ENCODE measurements at places on chromosomes 7 and 10.
A peak's percentile ranks its signal among the peaks of the same experiment; 100 is the strongest.

- no peak for DNase-seq
These were observed 176.8 kb downstream of the COBL start for GRCh38 chr7:51139796-51140195.

GRCh38 chr10:88246675-88247074 is 336.4 kb downstream of the RNLS start:
- no peak for DNase-seq

DNA sequence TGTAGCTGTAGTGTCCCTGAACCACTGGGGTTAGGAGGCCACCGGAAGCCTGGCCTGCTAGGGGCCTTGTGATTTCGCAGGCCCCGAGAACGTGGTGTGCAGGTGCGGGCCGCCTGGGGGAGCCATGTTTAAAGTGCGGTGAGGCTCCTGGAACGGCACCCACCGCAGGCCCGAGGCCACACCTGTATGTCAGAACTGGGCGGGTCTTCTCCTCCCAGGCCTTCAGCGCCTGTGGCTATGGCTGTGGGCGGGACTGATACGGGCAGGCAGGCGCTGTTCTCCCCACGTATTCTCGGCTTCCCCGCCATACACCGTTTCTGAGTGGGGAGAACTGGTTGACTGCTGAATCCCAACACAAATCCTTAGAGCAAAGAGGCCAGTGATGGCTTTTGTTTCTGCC is 74.8 kb downstream of the DNAJB6 start:
- peak; percentile 21 for DNase-seq

DNA sequence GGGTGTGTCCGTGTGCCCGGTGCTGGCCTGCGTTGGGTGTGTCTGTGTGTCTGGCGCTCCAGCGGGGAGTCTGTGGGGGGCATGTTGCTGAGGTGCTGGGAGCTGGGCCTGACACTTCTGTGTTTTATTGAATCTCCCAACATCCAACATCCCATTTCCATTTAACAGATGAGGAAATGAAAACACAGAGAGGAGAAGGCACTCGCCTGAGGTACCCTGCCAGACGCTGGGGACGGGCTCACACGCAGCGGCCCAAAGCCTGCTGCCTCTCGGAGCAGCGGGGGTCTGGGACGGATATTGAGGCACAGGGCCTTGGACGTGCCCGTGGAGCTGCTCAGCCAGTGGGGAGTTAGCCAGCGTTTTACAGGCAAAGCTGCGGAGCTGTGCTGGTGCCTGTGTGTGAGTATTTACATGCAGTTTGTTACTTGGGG is 133.9 kb downstream of the DNAJB6 start:
- no peak for DNase-seq

DNA sequence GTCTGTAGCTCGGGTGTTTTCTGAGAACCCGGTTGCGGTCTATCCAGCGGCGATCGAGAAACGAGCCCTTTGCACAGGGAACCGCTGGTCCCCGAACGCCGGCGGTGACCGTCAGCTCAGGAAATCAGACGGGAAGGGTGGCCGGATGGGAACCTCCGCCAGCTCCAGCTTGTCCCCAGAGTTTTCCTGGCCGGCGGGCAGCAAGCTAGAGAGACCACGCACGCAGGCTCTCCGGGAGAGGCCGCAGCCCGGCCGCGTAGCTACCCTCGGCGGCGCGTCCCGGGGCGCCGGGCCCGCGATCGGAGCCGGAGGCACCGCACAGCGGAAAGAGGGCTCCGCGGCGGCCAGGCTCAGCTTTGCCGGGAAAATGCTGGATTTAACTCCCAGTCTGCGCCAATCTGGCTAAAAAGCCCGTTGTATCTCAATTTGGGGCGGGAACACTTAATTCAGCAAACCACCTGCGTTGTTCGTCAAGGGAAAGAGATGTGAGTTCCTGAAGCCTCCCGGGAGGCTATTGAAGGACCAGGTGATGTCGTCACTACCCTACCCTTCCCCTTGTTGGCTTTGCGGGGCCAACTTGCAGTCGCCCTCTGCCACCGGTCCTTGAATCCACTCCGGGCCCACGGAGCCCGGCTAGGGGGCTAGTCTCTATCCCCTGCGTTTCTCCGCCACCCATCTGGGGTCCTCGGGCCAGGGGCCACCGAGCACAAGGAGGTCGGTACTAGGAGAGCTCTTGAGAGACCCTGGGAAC is 859 bp upstream of the CH25H start:
- no peak for DNase-seq

DNA sequence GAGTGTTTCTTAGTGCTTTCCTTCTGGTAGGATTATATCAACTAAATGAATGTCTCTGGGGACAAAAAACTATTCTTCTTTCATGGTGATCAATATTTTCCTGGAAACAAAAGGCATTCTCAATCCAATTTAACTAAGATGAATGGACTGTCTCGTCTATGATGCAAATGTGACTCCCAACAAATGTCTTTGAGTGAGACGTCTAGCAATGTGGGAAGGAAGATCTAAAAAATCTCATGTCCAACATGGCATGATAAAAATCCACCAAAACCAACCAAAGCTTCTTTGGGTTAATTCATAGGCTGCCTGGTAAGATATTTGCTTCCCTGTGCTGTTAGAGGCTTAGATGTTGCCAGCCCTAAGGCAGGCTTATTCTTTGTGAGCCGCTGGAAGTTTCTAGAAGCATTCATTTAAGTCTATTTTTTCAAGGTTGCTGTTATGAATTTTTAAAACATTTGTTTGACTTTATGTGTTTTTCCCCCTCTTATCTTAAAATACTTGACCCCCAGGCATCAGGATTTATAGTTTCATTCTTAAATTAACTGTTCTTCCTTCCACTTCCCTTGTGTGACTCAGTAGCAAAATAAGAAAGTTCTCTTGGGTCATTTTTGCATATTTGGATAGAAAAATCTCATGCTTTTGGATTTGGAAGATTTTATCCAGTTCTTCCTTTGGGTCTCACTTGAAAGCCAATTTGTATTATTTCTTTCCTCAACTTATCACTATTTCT is 156.3 kb downstream of the NRP1 start:
- DNase-seq, result no peak

GRCh38 chr10:1572519-1573333 is 164.6 kb downstream of the ADARB2 start:
- DNase-seq, result no peak

GRCh38 chr10:122051609-122052385 is 62.8 kb downstream of the TACC2 start:
- no peak for DNase-seq

DNA sequence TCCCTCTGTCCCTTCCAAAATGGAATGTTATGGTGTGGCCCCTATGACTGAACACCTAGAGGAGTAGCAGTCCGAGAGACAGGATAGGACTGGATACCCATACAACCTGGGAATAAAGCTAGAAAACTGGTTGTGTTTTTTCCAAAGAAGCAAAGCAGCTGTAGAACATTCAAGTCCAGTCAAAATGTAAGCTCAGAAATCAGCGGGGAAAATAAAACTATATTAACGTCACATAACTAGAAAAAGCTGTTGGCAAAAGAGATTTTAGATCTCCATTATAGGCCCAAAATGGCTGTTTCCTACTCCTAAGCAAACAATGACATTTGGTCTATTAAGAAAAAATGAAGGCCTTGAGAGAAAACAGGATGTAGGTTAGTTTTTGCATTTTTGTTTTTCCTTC is 177.7 kb downstream of the PTN start:
- no peak for DNase-seq

GRCh38 chr10:85317827-85318226 is 989.4 kb downstream of the CCSER2 start:
- no peak for DNase-seq

GRCh38 chr10:80771902-80772555 is 234.3 kb downstream of the SH2D4B start:
- no peak for DNase-seq

DNA sequence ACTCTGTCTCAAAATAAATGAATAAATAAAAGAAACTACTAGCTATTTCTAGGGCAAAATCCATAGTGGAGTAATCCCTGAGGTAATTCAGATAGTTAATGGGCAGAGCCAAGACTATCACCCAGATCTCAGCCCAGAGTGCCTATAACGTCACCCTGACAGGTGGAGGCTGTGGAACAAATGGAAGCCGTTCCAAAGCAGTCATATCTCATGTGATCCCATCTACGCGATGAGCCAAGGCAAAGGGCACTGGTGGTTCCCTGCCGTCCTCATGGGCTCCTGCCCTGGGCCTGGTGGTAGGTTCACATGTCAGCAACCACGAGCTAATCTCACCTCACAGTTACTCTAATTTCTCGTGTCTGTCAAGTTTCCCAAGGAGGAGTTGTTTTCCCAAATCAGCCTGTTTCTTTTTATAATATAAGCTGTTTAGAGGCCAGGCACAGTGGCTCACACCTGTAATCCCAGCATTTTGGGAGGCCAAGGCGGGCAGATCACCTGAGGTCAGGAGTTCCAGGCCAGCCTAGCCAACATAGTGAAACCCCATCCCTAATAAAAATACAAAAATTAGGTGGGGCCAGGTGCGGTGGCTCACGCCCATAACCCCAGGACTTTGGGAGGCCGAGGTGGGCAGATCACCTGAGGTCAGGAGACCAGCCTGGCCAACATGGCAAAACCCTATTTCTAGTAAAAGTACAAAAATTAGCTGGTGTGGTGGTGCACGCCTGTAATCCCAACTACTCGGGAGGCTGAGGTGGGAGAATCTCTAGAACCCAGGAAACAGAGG is 22.5 kb upstream of the ASCC1 start:
- no peak for DNase-seq

GRCh38 chr10:77565590-77566023 is 72.0 kb downstream of the KCNMA1 start:
- no peak for DNase-seq

DNA sequence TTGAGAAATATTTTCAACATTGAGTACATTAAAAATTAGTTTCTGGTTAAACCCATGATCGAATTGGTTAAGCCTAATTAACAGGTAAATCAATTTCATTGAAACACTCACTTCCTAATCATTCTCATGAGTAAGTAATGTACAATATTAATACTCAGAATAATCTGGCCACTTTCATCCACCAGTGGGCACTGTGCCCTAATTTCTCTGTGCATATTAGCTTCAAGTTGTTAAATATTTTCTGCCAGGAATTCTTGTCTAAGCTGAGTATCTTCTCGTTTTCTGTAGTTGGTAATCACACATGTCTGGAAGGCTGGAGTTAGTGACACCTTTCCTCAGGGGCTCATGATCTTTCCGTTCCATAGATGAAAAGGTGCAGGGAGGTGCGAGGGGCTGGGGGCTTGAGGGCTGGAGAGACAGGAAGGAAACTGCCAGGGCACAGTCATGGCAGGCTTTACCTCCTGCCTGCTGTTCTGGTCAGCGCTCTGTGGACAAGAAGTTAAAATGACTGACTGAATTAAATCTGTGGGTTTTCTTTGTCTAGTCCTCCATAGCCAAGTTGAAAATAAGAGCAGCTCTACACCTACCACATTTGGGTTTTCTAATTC is 71.9 kb downstream of the WIPF3 start:
- no peak for DNase-seq

DNA sequence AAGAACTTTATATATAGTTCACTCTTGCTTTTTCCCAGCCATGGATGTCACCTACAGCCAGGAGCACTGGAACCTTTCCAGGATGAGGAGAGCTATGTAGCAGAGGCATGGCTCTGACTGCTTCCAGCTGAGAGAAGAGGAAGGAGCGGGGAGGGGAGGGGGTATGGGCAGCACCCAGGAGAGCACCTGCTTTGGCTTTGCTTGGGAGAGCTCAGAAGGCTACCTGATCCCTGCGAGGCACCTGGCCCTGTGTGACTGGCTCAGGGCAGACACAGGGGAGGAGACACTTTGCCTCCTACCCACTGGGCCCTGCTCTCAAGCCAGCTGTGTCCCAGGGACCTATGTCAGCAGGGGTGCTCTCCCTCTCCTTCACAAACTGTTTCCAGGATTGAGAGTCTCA is 67.1 kb downstream of the HK1 start:
- no peak for DNase-seq

DNA sequence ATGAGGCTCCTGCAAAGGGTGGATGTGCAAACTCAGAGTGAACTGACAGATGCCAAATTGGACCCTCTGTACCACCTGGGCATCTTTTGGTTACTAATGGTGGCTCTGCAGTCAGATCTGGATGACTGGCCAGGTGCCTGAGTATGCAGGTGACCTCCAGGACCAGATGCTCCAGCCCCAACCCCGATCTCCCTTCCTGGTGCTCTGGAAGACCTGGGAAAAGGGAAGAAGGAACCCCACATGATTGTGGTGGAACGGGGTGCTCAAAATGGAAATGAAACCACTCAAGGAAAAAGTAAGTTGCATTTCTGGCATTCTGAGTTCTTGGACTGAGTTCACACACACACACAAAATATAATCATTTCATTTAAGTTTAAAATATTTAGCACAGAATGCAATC is 9.8 kb upstream of the AEBP1 start:
- DNase-seq, result no peak

DNA sequence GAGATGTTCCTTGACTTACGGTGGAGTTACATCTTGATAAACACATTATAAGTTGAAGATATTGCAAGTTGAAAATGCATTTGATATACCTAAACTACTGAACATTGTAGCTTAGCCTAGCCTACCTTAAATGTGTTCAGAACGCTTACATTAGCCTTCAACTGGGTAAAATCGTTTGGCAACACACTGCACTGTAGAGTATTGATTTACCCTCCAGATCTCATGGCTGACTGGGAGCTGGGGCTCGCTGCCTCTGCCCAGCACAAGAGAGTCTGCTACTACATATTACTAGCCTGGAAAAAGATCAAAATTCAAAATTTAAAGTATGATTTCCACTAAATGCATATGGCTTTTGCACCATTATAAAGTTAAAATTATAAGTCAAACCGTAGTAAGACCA is 7.5 kb upstream of the AGR3 start:
- no peak for DNase-seq

- no peak for DNase-seq
These were observed 381.2 kb upstream of the MGMT start for GRCh38 chr10:129085811-129086210.

DNA sequence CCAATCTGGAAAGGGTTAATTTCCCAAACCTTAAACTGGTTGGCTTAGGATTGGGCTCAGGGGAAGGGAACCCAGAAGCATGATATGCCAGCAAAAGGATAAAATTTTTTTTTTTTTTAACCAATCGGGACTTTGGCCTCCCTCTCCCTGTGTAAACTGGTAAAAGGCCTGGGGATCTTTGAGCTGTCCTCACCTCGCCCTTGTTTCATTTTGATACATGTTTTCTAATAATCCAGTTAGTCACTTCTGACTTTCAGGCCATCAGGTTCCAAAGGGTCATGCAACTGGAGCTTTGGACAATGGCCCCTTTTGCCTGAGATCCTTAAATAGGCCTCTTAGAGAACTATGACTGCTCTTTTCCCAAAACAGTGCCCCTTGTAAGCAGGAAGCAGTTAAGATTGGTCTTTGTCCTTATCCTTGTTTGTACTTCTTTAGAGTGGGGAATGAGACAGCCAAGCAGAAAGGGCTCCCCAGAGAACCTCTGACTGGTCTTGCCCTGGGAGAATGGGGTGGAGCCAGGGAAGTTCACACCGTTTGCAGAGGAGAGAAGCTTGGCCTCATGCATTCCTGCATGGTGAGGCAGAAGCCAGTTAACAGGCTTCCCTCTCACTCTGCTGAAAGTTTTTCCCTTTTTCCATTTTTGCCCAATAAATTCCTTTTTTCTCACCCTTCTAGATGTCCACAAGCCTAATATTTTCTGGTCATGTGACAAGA is 424.2 kb upstream of the CNTNAP2 start:
- no peak for DNase-seq

GRCh38 chr10:11154333-11154732 is 136.7 kb downstream of the CELF2 start:
- no peak for DNase-seq

All from stimulated activated CD4-positive, alpha-beta T cell treated with anti-CD3 and anti-CD28 coated beads, Interleukin-1b, Interleukin-23, amount 100 ng/mL, for 24 hours (primary cell).